Hypothalamus (tissue), 51 donors: ENCODE measurements at places on chromosomes 6 and 20.

DNA sequence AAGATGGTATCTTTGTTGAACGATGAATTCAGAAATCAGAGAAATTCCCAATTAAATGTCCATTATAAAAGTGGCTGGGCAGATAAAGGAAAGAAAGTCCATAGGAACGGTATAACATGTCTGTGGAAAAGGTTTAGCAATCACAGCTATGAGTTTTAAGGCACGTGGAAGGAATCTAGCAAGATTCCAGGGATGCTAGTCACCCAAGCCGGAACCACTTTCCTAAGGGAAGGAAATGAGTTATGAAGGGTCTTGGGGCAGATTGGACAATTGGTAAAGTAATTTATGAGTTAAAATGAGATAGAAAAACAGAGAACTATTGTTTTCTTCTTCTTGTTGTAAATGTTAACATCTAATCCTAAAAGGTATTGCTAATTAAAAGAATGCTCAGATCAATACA lies 384.8 kb downstream of the ADGRB3 start:
- no peak for DNase-seq

DNA sequence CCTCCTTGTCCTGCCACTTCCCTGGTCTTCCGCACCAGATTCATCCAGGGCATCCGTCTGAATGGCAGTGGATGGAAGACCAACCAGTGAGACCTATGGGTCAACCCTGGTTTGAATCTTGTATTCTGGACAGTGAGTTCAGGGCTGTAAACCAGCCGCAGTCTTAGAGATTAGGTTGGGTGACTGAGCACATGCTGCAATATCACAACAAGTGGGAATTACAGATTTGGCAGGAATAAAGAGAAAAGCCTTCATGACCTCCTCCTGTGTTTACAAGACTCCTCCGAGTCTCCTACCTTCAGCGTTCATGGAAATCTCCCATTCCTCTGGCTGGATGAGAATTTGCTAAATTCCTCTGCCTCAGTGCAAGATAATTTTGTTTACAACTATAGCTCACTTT lies 9.9 kb downstream of the ECI2 start:
- no peak for DNase-seq

GRCh38 chr6:140855520-140855919 lies 1277.2 kb upstream of the GJE1 start:
- no peak for DNase-seq

DNA sequence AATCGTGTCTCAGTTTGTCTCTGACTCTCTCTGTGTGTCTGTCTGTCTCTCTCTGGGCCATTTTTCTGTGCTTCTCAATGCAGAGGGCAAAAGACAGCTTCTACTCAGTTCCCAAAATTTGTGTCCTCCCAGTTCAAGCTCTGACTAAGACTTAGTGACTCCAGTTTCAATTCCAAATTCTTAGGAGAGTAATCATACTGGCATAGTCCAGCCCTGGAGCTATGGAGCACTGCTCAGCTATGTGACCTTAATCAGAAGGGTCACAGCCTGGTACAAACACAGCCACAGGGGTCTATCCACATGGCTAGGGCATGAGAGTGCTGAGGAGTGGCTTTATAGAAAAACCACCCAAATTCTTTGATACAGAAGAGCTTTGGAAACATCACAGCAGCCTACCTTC lies 91.9 kb downstream of the FOXF2 start:
- no peak for DNase-seq

- DNase-seq: no peak
Measured at GRCh38 chr20:38217791-38218565, 42.6 kb downstream of the KIAA1755 start.

DNA sequence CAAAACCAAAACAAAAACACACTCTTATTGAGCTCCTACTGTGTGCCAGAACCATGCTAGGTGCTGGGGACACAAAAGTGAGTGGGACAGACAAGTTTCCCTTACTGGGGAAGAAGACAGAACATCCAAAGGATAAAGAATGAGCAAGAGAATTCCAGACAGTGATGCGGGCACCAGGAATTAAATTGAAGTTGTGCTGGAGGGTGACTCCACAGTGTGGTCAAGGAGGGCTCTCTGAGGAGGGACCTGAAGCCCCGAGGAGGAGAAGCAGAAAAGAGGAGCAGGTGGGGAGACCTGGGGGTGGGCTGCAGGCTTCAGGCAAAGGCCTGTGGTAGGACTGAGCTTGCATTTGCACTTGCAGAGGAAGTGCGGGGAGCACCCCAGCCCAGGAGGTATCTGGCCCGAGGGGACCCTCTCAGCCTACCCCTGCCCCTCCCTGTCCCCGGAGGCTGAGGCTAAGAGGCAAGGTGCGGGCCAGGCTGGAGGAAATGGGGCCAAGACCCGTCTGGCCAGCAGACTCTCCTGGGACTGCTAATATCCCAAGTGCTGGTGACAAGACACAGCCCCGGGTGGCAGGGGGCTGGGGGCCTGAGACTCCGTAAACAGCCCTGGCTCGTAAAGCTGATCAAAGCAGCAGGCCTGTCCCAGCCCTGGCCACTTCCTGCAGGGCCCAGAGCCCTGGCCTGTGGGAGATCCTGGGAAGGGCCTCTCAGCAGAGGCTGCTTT lies 57.1 kb downstream of the SNAI1 start:
- DNase-seq: no peak

GRCh38 chr6:144898052-144898689 lies 613.0 kb downstream of the UTRN start:
- DNase-seq: no peak

DNA sequence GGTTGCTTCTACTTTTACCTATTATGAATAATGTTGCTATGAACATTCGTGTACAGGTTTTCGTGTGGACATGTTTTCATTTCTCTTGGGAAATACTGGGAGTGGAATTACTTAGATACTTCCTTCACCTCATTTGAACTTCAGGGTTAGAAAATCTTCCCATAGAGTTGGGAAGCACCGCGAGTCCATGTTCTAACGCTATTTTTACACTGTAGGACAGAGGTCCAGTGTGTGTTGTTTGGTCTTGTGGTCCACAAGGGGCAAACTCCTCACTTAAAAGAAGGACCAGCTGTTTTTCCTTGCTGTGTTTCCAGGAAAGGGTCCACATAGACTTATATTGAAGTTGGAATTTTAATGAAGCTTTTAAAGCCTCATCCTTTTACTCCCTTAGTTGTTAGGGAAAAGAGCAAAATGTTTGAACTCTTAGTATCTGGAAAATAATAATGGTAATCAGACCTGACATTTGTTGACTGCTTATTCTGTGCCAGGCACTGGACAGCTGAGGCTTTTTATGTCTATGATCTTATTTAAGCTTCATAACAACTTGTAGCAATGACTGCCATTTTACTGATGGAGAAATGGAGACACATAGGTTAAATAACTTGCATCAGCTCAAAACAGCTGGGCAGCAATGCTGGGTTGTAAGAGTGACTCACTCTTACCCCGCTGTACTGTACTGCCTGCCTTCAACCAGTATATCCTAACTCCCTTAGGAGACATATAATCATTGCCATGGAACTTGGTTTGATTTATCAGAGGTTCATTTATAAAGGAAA lies 52.0 kb downstream of the CDC5L start:
- DNase-seq: no peak

GRCh38 chr6:170139531-170139930 lies 151.3 kb downstream of the DLL1 start:
- DNase-seq: no peak

GRCh38 chr6:7154341-7155139 lies 46.8 kb downstream of the RREB1 start:
- no peak for DNase-seq

GRCh38 chr20:13422637-13423036 lies 201.6 kb downstream of the ISM1 start:
- no peak for DNase-seq

DNA sequence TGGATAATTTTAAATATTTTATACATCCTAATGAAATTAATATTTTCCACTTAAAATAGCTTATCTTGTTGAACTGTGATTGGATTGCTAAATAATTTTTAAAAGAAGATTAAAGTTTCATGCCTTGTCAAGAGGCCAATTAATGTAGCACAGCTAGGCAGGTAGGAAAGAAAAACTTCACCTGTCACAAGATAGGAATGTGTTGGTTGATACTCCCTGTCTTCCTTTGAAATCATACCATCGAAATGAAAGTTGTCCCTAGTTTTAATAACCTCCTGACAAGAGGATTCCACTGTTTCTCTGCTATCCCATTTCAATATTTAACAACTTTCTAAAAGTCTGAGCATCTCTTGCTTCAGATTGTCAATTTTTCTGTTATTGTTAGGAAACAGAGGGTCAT lies 80.8 kb downstream of the BMP6 start:
- no peak for DNase-seq

GRCh38 chr6:39188098-39188450 lies 41.2 kb downstream of the KCNK5 start:
- DNase-seq: no peak

DNA sequence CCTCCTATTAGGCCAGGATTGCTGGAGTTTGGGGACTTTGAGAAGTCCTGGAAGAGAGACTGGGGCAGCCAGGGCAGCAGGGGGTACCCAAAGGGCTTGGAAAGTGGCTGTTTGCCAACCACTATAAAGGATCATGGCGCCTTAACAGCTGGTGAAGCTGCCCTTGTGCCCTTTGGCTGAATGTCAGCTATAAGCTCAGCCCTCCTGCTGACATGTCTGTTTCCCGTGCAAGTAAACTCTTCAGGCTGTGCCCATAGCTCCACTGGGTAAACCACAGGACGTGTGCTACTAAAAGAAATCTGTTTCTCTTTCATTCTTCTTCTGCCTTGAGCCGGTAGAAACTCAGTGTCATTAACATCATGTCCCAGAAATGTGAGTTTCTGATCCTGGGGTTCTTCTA lies 97.3 kb downstream of the CAP2 start:
- DNase-seq: no peak

DNA sequence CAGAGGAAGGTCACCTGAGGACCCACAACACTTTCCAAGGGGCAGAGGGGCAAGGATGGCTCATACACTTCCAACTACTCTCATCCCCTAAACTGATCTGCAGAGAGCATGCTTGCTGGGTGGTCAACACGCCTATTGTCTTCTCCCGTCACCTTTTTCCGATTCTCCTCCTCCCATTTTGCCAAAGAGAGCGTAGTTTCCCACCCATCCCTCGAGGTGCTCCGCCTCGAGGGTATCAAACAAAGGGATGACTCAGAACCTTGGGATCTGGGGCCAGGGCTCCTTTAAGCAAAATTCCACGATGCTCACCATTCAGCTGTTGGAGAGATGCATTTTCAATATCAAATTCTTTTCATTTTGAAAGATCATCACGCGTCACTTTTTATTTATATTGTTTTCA lies 507.5 kb upstream of the SULF2 start:
- DNase-seq: no peak

GRCh38 chr20:57577679-57578475 lies 17.0 kb downstream of the PCK1 start:
- DNase-seq: no peak

DNA sequence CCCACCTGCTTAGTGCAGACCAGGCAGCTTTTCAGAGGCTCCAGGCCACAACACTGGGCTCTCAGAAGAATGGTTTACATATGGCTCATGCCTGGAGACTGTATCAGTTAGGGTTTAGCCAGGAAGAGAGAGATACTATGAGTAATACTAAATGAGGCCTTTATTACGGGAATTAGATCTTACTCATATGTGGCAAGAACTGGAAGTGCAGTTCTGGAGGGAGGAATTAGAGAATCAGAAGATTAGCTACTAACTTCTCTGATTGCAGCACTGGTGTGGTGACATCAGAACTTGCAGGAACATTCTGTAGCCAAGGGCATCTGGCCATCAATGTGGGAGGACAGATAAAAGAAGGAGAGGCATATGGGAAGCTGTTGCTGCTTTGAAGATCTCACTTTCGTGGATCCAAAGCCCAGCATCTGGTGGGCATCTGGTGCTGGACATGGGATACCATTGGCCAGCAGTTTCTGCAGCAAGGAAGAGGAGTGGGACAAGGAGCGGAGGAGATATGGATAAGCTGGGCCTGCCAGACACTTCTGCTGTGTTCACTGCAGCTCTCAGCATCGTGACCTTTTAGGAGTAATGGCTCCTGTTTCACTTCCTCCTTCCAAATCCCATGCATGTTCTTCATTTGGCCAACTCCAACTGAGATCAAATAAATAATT lies 248.5 kb downstream of the BTBD3 start:
- DNase-seq: no peak

DNA sequence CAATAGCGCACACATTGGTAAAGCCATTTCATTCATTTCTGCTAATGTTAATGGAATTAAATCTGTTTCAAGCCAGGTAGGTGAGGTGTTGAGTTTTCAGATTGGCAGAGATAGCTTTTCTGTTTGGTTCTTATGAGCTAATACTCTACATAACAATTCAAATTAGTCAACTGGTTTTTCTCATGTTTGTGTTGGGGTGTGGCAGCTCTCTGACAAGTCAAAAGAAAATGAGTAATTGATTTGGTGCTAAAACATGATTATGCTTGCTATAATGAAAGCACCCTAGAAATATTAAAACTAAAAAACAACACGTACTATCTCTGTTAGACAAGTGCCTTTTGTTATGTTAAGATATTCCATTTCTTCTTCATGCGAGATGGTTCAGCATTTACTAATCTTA lies 13.6 kb downstream of the PPP1R14C start:
- no peak for DNase-seq

- no peak for DNase-seq
Measured at GRCh38 chr20:23049201-23050075, at the start of gene THBD. TSS of gene THBD (minus strand) at chr20:23049672. CDS start at chr20:23049504, 168 bp downstream.

DNA sequence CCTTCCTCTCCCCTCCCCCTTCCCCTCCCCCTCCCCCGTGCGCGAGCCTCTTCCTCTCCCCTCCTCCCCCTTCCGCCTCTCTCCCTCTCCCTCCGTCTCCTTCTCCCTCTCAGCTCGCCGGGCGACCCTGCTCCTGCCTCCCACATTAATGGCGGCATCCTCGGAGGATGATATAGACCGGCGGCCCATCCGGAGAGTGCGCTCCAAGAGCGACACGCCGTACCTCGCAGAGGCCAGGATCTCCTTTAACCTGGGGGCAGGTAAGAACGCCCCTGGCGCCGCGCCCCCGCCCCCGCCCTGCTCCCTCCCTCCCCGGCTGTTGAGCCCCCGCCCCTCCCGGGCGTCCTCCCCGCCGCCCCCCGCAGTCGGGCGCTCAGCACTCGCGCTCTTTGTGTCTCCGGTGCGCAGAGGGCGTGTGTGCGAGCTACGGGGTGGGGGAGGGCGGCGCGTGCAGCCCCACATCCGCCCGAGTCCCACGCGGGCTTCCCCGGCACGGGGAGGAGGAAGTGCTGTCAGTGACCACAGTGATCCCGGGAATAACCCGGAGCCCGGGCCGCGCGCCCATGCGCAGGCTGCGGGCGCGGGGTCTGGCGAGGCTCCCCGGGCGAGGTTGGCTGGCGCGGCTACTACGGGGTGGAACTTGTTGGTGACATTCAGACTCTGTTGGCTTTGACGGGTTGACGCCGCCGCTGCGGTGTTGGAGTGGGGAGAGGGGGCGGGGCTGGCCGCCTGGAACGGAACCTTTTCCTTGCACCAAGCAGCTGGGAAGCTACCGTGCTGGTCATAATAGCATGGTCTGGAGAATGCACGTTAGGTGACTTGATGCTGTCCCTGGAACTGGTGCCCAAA lies 33.2 kb downstream of the PHACTR1 start:
- no peak for DNase-seq

- no peak for DNase-seq
Measured at GRCh38 chr6:35071347-35071994, 69.7 kb downstream of the TCP11 start.
